Esophagus muscularis mucosa (tissue), 4 donors: ENCODE measurements at places on chromosomes 7 and 10.

DNA sequence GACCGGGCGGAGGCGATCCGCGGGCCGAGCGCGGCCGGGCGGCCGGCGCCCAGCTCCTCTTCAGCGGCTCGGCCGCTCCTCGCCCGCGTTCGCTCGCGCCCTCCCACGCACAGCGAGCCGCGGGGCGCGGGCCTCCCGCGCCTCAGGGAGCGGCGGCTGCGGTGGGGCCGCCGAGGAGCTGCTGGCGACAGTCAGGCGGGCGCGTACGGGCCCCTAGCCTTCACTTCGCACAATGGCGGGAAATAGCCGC is at the start of gene MCMBP:
Gene MCMBP, minus strand, starts transcription at position 234 of the 250 bp plus-strand sequence. CDS start 259 bp downstream, outside the sequence.
- no peak for DNase-seq
- no peaks in the 10 kb centered on the region for H3K27me3 ChIP-seq
- H3K36me3 ChIP-seq = no peaks in the 10 kb centered on the region

GRCh38 chr10:101238732-101239105 is 9.5 kb upstream of the LBX1 start:
- H3K27ac ChIP-seq = no peak overlapping the region
- no peak for DNase-seq
- peaks cover 83% of the 10 kb centered on the region for H3K27me3 ChIP-seq
- no peak overlapping the region for H3K4me3 ChIP-seq

DNA sequence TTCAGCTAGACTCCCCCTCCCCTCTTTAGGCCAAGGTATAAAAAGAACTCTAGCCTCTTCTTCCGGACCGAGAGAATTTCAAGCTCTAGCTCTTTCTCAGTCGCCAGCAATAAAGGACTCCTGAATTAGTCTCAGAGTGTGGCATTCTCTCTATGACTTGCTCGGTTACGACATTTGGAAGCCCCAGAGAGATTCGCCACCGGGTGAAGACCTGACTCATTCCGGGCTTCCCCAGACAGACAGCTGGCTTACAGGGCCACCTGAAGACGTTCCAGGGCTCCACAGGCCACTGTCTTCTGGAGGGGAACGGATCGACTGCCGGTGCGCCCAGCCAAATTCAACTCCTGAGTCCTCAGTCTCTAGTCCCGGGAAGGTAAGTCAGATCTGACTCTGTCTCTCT is at the start of gene AKR1B15:
Gene AKR1B15, plus strand, starts transcription at position 234 of the 400 bp plus-strand sequence. CDS start 15,510 bp downstream, outside the sequence.
- no peaks in the 10 kb centered on the region for H3K4me1 ChIP-seq
- no peaks in the 10 kb centered on the region for H3K27me3 ChIP-seq
- no peak within 1 kb of the TSS for H3K4me3 ChIP-seq
- no peak for DNase-seq
- H3K36me3 ChIP-seq = no peaks in the 10 kb centered on the region
- H3K27ac ChIP-seq = peak within 1 kb of the TSS; percentile 45

DNA sequence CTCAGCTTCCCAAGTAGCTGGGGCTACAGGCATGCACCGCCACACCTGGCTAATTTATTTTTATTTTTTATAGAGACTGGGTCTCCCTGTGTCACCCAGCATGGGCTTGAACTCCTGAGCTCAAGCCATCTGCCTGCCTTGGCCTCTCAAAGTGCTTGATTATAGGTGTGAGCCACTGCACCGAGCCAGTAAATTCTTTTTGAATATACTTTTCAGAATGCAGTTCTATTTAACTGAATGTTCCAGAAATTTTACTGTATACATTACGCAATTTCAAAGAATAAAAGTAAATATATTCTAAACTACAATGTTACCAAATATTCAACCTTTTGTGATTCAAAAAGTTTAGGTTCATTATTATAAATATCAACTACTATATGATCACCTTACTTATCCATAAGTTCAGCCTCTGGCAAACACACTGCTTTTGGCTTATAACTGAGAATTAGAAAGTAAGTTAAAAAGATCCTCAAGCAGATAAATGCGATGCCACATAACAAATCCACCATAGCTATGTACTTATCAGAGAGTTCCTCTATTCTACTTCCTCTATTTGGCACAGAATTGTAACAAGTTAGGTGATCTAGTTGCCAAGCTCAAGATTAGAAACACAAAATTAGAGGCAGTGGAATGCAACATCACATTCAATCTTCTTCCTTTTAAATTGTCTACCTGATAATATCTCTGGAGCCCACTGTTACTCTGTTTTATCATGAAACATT is 118.2 kb downstream of the ANK3 start:
- no peaks in the 10 kb centered on the region for H3K4me1 ChIP-seq
- no peak overlapping the region for H3K27ac ChIP-seq
- no peaks in the 10 kb centered on the region for H3K27me3 ChIP-seq
- no peaks in the 10 kb centered on the region for H3K36me3 ChIP-seq

GRCh38 chr10:102133373-102134195 is 744 bp downstream of the PPRC1 start:
- H3K4me1 ChIP-seq = peaks cover 36% of the 10 kb centered on the region
- H3K4me3 ChIP-seq = peak overlapping the region; percentile 69
- DNase-seq = no peak
- no peaks in the 10 kb centered on the region for H3K27me3 ChIP-seq
- H3K36me3 ChIP-seq = peaks cover 8% of the 10 kb centered on the region

GRCh38 chr10:79883986-79884385 is 57.4 kb downstream of the NUTM2E start:
- H3K4me3 ChIP-seq = no peak overlapping the region
- no peaks in the 10 kb centered on the region for H3K4me1 ChIP-seq
- DNase-seq = no peak
